Natural killer cell treated with Interleukin-12 subunit alpha and Interleukin-12 subunit beta and Interleukin-15 and Interleukin-18, amount 100 ng/mL, for 72 hours (primary cell): ENCODE measurements at places on chromosomes 12 and 14.
A peak's percentile ranks its signal among the peaks of the same experiment; 100 is the strongest.

DNA sequence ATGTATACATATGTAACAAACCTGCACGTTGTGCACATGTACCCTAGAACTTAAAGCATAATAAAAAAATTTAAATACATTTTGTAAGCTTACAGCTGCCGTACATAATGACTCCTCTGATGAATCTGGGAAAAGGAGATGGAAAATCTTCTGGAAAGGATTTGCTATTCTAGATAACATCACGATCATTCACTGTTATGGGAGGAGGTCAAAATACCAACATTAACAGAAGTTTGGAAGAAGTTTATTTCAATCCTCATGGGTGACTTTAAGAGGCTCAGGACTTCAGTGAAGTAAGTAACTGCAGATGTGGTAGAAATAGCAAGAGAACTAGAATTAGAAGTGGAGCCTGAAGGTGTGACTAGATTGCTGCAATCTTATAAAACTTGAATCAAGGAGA is 172.2 kb downstream of the SLC16A7 start:
- no peak for DNase-seq

DNA sequence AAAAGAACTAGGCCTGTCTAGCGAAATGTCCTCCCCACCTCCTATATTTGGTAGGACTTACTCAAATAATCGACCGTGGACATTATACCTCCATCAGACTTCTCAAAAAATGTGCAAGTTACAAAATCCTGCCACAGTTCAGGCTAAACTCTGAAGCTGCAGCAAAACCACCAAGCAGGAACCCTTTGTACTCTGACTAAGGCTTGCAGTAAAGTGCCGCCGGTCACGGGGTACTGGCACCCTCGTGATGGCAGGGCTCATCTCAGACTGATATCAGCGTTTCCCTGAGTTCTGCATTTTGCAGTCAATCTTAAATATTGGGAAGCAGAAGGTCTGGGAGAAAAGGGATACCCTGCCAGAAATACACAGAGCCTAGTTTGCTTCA is 17.1 kb downstream of the SLC11A2 start:
- no peak for DNase-seq

DNA sequence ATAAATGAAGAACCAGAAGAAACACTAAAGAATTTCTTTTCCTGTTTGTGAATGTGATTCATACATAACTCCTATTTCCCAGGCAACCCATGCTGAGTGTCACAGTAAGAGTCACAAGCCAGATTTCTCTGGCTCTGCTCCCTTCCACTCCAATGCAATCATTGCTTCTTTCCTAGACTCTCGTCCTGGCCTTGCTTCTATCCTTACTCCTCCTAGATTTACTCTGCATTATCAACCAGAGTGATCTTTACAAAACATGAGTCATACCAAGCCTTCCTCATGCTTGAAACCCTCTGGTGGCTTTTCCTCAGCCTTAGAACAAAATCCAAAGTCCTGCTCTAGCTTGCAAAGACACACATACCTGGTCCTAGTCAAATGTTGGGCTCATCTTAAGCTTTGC is 13.3 kb downstream of the IL22 start:
- no peak for DNase-seq

DNA sequence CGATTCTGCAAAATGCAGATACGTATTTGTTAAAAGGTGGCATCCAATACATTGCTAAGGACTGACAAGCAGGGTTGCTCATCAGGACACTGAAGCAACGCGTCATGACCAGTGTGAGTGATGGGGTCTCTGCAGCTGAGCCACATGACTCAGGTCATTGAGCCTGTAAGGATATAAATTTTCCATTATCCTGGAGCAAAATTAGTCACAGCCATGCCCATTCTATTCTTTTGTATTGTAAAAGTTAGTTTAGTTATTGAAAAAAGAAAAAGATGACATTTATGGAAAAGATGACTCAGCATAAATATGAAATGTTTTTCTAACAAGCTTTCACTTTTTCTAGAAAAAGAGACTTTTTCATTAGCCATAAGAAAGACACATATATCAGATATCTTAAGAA is 268.0 kb upstream of the TMEM132C start:
- DNase-seq = no peak

GRCh38 chr14:57502586-57503254 is 9.1 kb upstream of the CCDC198 start:
- DNase-seq = no peak

DNA sequence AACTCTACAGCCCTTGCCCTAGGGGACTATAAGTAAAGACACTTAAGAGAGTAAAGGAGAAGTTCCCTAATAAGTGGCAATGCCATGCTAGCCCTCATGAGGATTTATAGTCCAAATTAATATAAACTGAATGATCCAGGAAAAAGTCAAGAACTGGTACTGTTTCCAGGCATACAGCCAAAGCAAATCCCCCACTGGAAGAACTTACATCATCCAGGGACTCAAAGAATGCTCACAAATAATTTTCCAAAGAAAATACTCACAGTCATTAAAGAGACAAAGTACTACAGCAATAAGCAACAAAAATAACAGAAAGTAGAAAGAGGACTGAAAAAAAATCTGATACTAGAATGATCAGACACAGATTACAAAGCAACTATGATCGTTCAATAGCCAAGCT is 79.7 kb upstream of the RAP1B start:
- DNase-seq = no peak

GRCh38 chr12:57461276-57461916 is 1.8 kb downstream of the GLI1 start:
- peak; percentile 59 for DNase-seq

GRCh38 chr12:113933201-113933786 is 32.8 kb downstream of the RBM19 start:
- peak; percentile 22 for DNase-seq

DNA sequence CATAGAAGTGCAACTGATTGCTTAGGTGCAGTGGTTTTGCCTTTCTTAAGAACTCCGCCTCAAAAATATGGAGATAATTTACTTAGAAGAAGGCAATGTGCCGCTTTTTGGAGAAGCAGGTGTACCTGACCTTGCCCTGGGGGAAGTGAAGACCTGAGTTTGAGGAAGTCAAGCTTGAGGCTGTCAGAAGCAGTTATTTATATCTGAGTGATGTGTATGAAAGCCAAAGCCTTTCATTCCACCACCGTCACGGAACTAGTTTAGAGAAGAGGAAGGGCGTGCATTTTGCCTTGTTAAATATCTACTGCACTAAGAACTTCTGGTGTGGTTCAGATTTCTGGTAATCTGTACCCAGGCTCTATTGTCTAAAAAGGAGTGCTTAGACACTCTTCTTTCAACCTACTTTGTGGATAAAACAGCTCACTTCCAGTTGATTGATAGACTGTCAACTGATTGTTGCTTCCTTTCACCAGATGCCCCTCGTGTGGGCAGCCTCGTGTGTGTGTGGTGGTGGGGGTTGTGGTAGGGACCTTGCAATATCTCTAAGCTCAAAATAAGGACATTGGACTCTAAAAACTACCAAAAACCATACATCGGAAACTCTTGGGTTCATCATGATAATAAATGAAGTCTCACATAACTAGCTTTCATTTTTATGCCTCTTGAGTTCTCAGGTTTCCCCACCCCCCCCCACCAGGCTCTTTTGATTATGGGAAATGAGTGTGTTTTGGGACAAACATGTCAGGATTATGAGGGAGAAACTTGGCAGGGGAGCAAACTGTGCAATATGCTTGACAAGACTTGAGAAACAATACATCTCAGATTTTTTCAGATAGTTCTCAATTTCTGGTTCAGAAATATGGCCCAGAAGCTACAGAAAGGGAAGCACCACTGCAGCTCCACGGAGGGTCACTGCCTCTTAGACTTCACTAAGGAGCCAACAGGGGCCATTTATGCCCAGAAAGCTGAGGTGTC is 78.6 kb downstream of the ARF6 start:
- no peak for DNase-seq

GRCh38 chr14:105492971-105493871 is 2.2 kb downstream of the TEDC1 start:
- DNase-seq = no peak

DNA sequence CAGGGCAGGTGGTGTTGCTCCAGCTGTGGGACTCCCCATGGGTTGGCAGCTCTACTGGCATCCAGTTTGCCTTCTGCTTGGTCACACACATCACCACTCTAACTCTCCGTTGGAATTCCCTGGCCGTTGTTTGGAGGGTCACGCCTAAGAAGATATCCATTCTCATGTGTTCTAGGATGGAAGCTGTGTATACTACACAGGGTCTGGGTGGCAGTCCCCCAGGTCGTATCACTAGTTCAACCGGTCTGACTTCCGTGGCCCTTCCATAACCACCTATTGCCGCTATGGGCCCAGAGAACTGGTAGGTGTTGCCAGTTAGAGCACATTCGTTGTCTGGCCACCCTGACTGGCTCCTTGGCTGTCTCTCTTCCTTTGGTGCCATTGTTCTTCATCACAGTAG is 456.3 kb downstream of the TMEM121 start:
- DNase-seq = no peak

DNA sequence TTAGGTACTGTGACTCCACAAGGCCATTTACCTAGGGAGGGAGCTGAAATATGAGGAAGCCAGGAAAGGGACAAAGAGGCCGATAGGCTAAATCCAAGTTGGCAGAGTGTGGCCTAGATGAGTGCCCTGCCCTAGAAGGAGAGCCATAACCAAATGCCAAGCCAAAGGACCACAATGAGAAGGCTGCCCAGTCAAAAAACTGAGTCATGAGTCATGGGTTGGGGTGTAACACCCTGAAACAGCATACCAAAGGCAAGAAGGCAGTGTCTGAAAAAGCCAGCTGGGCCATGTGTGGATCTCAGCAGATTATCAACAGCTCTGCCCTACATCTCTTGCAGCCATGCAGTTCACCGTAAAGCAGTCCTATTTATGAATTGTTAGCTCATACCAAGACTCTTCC is 171.7 kb downstream of the PHLDA1 start:
- no peak for DNase-seq

DNA sequence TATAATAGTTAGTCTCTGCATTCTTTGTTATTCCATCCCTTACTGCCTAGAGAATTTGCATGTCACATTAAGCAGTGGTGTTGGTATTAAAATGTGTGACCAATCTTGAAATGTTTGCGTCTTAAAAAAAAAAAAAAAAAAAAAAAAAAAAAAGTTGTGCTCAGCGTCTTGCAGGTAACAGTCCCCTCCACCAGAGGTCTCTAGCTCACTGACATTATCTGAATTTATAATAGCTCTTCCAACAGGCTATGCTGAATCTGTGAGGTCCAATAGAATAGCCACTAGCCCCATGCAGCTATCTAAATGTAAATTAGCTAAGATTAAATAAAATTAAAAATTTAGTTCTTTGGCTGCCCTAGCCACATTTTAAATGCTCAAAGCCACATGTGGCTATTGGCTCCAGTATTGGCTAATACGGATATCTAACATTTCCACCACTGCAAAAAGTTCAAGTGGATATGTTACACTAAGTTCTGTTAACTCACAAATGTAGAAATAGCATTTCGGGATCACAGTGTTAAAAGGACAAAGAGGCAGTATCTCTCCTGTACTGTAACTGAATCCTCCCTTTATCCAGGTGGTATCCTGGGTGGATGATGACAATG is 28.7 kb downstream of the NKX2-8 start:
- DNase-seq = no peak

GRCh38 chr12:109595321-109595902 is 21.8 kb downstream of the MVK start:
- DNase-seq = no peak

GRCh38 chr14:104435147-104436046 is 144.2 kb upstream of the C14orf180 start:
- no peak for DNase-seq

DNA sequence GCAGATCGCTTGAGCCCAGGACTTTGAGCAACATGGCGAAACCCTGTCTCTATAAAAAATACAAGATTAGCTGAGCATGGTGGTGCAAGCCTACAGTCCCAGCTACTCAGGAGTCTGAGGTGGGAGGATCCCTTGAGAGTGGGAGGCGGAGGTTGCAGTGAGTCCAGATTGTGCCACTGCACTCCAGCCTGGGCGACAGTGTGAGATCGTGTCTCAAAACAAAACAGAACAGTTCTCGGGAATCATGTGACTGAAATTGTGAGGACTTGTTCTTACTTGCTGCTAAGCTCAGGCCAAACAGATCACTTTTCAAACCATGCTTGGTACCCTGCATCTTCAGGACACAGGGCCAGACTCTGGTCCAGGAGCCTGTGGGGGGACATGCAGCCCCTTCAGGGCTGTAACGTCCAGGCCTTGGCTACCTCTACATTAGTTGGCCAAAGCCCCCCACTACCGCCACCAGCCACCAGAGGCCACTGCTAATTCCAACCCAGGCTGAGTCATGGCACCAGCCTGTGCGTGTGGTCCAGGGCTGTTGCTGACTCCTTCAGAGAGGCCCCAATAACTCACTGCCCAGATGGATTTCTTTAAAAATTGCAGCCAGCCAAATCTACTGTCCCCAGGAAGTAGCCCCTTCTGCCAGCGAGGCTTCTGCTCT is 33.4 kb upstream of the SYNDIG1L start:
- DNase-seq = peak; percentile 55

DNA sequence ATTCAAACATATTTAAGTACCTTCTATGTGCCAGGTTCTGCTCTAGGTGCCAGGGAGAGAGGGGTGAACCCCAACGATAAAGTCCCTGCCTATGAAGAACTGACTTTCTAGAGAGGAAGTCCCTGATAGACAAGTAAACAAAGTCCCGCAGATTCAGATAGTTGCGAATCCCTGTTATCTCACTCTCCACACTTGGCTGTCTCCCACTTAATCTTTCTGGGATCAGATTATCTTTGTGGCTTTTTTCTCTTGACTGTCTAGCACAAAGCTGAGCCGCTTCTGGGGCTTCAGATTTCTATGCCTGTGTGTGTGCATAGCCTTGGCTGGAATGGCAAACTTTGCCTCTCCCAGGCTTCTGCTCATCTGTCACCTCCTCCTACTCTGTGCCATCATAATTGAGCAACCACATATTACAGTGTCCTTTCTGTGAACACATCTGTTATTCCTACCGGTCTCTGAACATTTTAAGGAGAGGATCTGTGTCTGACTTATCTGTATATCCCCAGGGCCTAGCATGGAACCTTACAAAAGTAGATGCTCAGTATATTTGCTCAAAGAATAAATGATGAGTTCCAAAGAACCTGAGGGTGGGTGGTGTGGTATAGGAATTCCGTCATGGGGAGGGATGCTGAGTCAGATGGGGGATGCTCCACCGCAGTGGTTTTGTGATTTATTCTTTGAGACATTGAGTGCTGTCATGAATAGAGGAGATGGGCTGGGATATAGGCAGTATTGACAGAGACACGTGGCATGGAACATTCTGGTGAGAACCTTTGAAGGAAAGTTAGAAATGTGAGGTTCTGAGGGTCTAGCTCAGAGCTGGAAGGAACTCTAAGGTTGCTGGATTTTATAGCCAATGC is 28.5 kb downstream of the RGS6 start:
- DNase-seq = no peak

- DNase-seq = no peak
These were observed 156.5 kb downstream of the KCNK10 start for GRCh38 chr14:88166616-88167015.

DNA sequence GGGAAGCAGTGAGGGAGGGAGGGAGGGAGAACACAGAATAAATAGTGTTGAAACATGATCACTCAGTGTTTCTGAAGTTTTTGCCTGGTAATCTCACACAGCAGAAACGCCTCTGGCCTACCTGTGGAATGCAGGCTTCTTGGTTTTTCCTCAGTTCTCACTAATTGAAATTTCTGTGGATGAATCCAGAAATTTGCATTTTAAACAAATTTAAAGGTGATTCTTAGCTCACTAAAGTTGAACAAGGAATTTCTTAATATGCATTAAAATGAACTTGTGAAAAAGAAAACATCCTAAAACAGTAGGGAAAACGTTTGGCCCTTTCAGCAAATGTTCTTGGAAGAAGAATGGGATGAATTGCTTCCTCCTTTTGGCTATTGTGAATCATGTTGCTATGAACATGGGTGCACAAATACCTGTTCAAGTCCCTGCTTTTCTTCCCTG is 1.4 kb downstream of the RNASE9 start:
- no peak for DNase-seq
